ENCODE measurements at places on chromosomes 6 and 20.

DNA sequence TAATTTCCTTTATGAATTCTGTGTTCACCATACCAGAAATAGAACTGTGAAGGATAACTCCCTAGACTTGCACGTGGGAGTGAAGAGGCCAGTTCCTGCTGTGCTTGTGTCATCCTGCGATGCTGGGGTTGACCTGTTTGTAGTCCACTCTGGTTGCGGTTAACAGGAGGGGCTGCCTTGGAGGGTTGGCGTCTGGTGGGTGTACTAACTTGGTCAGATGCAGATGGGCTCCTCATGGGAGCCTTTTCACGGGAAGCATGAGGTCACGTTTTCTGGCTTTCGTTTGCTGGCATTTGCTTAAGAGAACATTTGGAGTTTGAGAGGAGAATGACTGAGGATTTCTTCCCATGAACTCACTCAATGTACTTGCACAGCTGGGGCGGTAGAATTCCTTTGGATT lies 41.2 kb downstream of the IGF2R start:
- DNase-seq: no peak

- no peak for DNase-seq
Observed at GRCh38 chr6:32857156-32857891, 3.3 kb downstream of the PSMB9 start.

GRCh38 chr6:46293641-46294316 lies 123.0 kb upstream of the ENPP5 start:
- no peak for DNase-seq

- DNase-seq: no peak
Observed at GRCh38 chr6:135921188-135921587, 69.7 kb downstream of the PDE7B start.

GRCh38 chr6:135540207-135540840 lies 42.8 kb upstream of the AHI1 start:
- DNase-seq: no peak

DNA sequence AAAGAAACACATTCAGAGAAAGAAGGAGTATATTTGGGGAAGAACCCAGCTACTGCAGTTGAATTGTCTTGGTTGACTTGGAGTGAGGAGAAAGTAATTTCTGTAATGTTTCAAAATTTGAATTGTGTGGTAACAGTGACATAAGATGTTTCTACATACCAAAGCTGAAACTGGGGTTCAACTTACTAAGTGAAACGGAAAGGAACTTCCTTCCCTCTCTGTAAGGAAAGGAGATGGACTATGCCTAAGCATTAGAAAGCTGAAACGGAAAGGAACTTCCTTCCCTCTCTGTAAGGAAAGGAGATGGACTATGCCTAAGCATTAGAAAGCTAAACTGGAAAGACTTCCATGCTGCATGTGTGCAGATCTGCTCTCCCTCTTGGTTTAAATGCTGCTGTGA lies 46.0 kb downstream of the HUS1B start:
- no peak for DNase-seq

- no peak for DNase-seq
Observed at GRCh38 chr6:3962291-3963280, 113.4 kb downstream of the FAM50B start.

- no peak for DNase-seq
Observed at GRCh38 chr6:26389349-26389894, 6.5 kb downstream of the BTN2A2 start.

- no peak for DNase-seq
Observed at GRCh38 chr20:39993742-39994141, 695.3 kb downstream of the MAFB start.

GRCh38 chr6:148200293-148200692 lies 142.3 kb upstream of the SASH1 start:
- no peak for DNase-seq

DNA sequence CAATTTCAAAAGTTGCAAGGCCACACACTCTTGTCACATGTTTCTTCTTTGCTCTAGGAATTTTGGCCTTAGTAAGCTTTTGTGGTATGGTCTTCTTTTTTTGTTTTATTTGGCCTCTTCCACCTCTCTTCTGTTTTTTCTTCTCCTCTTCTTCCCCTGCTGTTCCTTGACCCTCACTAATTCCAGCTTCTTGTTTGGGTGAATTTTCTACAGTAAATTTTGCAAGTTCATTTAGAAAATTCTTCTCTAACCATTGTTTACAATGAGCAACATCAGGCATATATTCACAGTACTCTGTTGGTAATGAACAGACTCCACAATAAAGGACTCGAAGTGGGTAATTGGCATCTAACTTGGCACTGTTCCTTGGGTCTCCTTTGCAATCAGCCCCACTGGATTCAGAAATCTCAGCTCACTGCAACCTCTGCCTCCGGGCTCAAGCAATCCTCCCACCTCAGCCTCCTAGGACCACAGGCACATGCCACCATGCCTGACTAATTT lies 5.0 kb downstream of the ASIP start:
- no peak for DNase-seq

DNA sequence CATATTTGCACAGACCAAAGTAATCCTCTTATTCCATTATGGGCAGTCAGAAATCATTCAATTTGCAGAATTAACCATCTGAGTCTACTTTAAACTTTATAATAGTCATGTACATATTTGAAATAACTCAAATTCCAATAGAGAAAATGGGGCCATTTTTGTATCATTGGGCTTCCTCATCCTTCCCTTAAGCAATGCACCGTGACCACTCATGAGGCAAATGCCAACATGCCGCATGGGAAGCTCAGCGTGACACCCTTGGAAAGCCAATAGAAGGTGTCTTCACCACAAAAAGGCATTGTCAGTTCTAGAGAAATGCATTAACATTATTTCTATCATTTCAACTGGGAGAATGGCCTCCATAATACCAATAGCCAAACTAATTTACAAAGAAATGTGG lies 38.5 kb downstream of the SIM1 start:
- DNase-seq: no peak

GRCh38 chr6:125839471-125839870 lies 48.7 kb downstream of the NCOA7 start:
- DNase-seq: no peak

GRCh38 chr6:170250981-170251775 lies 39.7 kb downstream of the DLL1 start:
- DNase-seq: no peak

DNA sequence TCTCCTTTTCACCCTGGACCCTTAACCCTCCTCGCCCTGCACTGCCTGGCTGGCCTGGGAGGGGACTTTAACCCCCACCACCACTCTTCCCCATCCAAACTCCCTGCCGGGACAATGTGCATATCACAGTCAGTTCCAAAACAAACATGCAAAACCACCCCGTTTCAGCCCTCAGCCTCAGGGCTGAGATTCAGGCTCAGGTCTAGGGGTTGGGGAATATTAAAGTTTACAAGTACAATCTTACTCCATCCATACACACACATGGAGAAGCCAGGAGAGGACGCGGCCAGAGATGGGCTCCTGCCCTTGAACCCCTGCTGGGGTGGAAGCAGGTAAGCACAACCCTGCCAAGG lies 534 bp downstream of the KIAA1755 start:
- DNase-seq: no peak

GRCh38 chr6:6785163-6785521 lies 196.6 kb downstream of the LY86 start:
- no peak for DNase-seq

DNA sequence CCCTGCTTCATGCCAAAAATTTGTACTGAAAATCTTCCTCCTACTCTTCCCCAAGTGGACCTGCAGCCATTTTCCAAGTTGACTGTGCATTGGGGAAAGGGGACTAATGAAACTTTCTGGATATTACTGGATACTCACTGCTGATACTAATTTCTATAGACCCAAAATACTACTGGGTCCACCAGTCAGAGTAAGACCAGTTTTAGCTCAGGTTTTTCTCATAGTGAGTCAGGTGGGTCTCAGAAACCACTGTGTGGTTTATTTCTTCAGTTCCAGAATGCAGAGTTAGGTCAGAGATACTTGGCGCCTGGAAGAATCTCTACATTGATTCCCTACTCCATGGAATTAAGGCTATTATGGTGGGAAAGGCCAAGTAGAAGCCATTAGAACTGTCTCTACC lies 274.8 kb upstream of the SYNCRIP start:
- no peak for DNase-seq

DNA sequence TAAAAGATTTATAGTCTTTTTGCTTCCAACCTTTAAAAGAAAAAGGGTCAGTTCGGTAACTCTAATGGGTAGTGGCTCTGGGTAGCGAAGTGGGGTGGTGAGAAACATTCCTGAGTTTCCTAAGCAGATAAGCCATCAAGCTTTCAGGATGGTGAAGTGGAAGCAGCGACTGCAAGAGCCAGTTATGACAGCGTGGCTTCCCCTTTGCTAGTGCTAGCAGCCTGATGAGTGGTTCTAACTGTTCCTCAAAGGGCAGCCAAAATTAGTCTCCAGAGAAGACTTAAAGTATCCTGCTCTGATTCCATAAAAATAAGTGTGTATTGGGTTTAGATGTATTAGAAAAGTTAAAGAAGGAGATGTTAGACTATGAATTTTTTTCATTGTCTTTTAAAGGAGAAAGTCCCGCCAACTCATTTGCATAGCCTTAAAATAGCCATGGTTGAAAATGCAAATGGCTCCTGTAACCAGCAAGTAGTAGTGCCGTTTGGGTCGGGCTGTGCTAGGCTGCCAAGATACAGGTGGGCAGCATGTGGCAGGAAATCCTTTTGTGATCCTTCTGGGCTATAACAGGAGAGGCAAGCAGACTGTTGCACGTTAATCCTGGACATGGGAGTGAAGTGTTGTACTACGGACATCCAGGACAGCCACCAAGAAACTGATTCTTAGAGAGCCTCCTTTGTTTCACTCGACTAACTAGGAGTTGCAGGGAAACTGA lies 18.0 kb downstream of the ELOVL2 start:
- no peak for DNase-seq

- DNase-seq: no peak
Observed at GRCh38 chr6:113625850-113626249, 231.3 kb upstream of the MARCKS start.

GRCh38 chr6:157520596-157521361 lies 139.8 kb downstream of the ZDHHC14 start:
- no peak for DNase-seq

DNA sequence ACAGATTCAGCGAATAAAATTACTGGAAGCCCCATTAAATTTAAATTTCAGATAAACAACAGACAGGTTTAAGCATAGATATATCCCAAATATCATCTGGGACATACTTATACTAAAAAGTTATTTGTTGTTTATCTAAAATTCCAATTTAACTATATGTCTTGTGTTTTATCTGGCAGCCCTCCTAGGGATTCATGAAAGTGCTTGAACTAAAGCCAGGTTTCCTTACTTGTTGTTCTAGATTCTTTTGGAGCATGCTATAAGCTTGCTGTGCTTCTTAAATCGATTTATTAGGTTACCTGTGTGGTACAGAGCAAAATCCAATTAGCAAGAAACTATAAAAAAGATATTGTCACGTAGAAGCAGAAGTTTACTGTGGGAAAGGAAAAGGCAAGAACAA lies 202.5 kb upstream of the GMDS start:
- DNase-seq: no peak

- DNase-seq: no peak
Observed at GRCh38 chr6:168676552-168677322, 235.8 kb downstream of the SMOC2 start.

- peak; percentile 79 for DNase-seq
Observed at GRCh38 chr20:19880256-19881079, 122.4 kb downstream of the RIN2 start.

DNA sequence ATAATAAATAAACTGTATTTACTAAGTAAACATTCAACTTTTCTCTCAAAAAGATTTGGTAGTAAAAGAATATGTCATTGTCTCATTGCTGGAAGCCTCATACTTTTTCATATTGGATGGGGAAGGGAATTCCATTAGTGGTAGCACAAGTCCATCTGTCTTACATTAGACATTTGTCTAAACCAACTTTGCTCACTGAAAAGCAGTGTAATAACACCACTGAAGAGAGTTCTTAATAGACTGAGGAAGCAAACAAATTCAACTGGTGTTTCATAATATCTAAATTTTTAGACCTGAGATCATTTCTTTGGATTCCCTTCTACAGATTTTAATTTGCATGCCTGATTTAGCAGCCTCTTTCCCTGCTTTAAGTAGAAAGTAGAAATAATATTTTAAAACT lies 62.7 kb downstream of the PLCB1 start:
- DNase-seq: no peak

DNA sequence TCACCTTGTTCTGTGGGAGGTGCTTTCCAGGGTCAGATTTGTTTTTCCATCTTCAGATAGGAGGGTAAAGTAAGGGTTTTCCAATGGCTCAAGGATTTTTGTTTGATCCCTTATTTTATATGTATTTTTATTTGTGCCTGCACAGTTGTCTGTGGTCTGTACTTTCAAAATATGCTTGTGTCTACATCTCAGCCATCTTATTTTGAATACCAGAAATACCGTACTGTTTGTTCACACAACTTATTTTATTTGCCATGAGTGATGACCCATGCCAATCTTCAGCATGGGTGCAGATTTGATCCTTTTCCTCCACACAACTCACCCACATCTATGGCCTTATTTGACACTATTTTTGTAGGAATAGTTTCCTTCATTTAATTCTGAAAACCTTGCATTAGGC lies 72.2 kb upstream of the PTCHD4 start:
- DNase-seq: no peak

- no peak for DNase-seq
Observed at GRCh38 chr6:168103050-168103830, 24.2 kb upstream of the FRMD1 start.

GRCh38 chr20:16209357-16209756 lies 363.9 kb downstream of the KIF16B start:
- DNase-seq: no peak

DNA sequence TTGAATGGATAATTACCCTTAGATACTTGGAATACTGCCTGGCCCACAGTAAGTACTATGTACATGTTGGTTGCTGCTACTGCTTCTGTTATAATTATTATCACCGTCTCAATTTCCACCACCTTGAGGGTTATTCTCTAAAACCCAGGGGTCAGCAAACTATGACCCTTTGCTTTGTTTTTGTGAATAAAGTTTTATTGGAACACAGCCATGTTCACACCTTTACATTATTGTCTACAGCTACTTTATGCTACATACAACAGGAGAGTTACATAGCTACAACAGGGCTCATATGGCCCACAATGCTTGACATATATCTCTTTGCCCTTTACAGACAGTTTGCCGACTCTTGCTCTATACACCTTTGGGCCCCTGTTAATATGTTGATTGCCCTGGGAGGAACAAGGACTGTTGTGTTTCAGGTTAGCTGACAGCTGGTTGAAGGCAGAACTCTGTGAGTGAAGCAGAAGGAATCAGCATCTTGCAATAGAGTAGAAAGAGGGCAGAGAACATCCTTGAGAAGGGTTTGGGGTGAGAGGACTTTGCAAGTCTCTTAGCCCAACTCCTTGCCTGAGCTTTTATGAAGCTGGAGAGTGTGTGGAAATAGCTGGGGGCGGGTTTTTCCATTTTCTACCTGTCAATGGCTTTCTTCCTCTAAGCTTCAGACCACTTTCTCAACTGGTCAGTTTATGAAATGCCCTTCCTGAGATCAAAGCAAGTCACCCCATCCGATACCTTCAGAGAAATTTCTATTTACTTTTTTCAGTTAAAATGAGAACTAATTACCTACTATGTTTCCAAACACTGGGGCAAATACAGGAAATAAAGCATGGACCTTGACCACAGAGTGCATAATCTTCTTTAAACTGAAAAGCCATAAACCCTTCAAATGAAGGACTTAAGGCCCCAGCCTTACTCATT lies 3.5 kb upstream of the MEP1A start:
- no peak for DNase-seq

GRCh38 chr6:129191235-129191634 lies 308.3 kb downstream of the LAMA2 start:
- no peak for DNase-seq

GRCh38 chr6:27893836-27894807 lies 18.1 kb downstream of the OR2B2 start:
- peak; percentile 80 for DNase-seq

Measured in HS-5 (cell line).